SK-N-SH (cell line): ENCODE measurements at places on chromosomes 12 and 14.

GRCh38 chr12:90987101-90987500, 17.7 kb downstream of the EPYC start:
- no peak for DNase-seq

- DNase-seq: no peak
These were observed 187.5 kb downstream of the RBM19 start for GRCh38 chr12:113778432-113779132.

DNA sequence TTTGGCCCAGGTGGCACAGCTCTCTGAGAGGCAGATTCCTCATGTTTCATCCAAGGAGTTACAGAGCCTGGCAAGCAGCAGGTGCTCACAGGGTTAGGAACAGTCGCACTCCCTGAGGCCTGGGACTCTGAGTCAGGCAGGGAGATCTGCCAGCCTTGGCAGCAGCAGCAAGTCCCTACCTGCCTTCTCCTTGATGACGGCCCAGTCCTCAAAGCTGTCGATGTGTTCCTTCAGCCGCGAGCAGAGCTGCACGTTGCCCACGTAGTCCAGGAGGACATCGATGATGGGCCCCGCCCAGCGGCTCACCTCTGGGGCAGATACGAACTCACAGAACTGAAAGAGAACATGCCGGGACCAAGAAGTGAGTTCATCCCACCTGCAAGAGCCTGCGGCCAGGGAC, 10.4 kb downstream of the FAM181A start:
- no peak for DNase-seq

- no peak for DNase-seq
These were observed 146.2 kb downstream of the DPF3 start for GRCh38 chr14:72747652-72748051.

GRCh38 chr14:63134801-63135200, 69.4 kb upstream of the RHOJ start:
- peak; percentile 30 for DNase-seq

DNA sequence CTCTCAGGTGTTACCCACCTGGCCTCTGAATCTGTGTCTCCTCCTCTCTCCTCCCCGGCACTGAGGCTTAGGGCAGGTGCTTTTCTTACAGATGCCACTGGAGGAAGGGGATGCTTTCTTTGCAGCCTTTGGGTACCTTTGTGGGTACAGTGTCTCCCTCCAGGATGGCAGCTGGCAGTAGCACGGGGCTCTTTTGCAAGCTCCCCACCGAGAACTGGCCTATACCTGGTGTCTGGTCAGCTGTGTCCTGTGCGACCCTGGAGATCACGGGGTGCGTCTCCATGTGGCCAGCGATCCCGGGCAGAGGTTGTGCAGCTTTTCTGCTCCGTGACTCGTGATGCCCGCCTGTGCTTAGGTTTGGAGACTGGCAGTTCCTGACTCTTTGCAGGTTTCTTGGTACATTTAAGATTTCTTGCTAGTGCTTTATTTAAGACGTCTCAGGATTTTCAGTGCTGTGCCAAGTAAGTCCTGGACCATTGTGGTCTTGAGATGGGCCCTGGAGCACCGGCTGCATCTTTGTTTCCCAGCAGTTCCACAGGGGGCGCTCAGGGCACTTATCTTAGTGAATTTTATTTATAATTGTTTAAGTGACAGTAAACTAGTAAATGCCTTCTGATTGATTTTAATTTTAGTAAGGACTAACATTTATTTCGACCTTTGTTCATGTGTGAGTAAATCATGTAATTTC, 68.9 kb downstream of the DDX51 start:
- no peak for DNase-seq

- DNase-seq: peak; percentile 28
These were observed 364.8 kb downstream of the SNAPC1 start for GRCh38 chr14:62126879-62127478.

DNA sequence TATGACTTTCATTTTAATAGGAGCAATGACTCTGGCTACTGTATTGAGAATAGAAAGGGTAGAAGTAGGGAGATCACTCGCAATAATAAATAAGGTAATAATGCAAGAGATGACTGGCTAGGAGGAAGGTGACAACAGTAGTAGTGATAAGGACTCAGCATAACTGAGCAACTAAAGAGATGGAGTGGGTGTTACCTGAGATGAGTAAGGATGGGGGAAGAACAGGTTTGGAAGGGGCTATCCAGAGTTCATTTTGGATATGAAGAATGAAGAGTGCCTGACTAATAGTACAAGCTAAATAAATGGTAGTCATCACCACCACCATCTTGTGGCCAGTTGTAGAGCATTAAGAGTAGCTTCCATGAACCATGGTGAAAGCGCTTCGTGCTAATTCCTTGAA, 101.1 kb downstream of the RPS6KA5 start:
- no peak for DNase-seq

GRCh38 chr14:106690333-106690891, 1164.0 kb downstream of the TMEM121 start:
- no peak for DNase-seq

DNA sequence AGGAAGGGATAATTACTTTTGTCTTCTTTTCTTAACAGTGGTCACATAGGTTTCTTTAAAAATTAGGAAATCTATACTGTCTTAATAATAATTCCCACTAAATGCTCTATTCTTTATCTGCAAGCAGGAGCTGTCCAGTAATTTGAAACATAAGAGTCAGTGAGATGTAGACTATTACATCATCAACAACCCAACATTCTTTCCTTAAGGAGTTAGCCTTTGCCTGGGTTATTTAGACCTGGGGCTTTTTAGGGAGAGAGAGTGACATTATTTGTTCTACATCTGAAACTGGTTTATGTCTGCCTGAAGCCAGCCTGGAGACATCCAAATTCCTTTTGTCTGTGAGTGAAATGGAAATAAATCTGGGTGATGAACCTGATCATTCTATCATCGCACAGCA, 294.4 kb downstream of the TMTC2 start:
- no peak for DNase-seq

- no peak for DNase-seq
These were observed 2.6 kb downstream of the ARF6 start for GRCh38 chr14:49895480-49895879.

DNA sequence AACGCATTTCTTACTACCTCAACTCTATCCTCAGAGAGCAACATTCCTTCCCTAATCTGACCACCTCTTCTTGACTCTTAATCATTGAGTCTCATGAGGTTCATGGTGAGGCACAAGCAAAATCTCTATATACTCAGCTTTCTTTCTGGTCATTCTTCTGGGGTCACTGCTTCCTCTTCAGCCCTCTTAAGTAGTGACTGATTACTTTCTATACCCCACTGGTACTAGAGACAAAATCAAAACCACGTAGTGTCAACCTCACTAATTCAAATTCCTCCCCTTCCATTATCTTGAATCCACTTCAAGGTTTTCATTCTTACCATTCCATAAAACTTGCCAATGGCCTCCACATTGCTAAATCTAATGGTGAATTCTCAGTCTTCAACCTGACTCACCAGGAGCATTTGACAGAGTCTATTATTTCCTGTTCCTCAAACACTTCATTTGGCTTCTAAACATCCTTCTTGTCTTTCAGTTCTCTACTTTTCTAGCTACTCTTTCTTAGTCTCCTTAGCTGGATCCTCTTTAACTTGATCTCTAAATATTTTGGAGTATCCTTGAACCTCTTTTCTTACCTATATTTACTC, 6.8 kb downstream of the WDHD1 start:
- no peak for DNase-seq

- DNase-seq: no peak
These were observed 31.5 kb upstream of the BHLHE41 start for GRCh38 chr12:26156201-26156871.

GRCh38 chr12:52166672-52167071, 25.1 kb downstream of the KRT80 start:
- no peak for DNase-seq

DNA sequence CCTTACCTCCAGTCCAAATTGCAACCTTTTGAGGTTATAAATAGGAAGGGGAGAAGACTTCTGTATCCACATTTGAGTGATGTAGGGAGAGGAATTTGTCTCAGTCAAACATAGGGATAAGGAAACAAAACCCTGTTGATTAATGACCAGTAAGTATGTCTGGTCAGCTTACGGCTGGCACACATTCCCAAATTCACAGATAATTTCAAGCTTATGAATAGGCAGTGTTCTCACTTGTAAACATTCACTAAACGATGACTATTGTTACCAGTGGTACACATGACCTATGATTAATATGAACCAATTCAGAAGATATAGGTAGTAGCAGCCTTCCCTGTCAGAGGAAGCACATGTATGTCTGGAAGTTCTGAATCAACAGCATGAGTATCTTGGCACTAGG, 33.0 kb upstream of the SLC5A8 start:
- DNase-seq: no peak

DNA sequence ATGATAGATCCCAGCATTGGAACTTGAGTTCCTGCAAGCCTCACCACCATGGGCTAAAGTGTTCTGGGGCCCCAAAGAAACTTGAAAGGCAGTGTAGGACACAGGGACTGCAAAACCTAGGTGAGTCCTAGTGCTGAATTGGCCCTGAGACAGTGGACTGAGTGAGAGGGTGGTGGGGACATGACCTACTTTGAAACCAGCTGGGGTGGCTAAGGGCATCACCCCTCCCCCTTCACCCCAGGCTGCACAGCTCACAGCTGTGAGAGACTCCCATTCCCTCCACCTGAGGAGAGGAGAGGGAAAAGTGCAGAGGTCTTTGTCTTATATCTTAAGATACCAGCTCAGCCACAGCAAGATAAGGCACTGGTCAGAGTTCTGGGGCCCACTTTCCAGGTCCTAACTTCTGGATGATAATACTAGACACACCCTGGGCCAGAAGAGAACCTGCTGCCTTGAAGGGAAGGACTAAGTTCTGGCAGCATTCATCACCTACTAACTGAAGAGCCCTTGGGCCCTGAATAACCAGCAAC, 62.5 kb downstream of the MAPKAPK5 start:
- DNase-seq: no peak

DNA sequence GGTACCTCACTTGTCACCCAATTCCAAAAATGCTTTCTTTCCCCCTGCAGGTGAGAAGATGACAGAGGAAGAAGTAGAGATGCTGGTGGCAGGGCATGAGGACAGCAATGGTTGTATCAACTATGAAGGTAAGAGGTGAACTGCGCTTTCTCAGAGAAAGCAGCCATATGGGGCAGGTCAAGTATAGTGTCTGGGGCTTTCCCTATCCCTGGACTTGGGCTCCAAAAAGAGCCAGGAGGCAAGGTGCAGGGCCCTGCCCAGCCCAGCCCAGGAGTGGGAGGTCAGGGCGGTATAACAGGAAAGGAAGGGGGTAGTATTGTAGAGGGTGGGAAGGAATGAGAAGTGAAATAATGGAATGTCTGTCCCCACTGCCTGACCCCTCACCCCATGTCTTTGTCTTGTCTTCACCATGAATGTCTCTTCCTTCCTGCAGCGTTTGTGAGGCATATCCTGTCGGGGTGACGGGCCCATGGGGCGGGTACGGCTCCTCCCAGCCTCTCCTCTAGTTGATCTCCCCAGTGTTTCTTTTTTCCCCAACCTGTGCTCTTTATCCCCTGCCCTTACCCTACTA, 2.1 kb downstream of the MYL6 start:
- no peak for DNase-seq

DNA sequence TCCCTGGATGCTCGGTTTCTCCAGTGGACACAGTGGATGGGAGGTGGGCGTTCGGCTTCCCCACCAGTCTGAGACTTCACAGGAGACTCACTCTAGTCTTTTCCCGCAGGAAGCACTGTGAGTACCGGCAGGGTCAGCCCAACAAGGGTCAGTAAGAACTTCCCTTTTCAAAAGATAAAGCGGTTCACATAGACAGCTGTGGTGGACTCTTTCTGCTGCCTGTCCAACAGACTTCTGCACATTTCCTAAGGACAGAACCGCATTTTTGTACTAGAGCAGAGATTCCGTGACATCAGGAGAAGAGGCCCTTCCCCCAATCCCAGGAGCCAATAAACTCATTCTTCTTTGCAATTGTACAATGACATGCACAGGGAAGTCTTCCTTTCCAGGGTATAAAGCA, 10.4 kb downstream of the LTBR start:
- DNase-seq: no peak

- DNase-seq: no peak
These were observed 247.6 kb downstream of the RPAP3 start for GRCh38 chr12:47458279-47458678.

DNA sequence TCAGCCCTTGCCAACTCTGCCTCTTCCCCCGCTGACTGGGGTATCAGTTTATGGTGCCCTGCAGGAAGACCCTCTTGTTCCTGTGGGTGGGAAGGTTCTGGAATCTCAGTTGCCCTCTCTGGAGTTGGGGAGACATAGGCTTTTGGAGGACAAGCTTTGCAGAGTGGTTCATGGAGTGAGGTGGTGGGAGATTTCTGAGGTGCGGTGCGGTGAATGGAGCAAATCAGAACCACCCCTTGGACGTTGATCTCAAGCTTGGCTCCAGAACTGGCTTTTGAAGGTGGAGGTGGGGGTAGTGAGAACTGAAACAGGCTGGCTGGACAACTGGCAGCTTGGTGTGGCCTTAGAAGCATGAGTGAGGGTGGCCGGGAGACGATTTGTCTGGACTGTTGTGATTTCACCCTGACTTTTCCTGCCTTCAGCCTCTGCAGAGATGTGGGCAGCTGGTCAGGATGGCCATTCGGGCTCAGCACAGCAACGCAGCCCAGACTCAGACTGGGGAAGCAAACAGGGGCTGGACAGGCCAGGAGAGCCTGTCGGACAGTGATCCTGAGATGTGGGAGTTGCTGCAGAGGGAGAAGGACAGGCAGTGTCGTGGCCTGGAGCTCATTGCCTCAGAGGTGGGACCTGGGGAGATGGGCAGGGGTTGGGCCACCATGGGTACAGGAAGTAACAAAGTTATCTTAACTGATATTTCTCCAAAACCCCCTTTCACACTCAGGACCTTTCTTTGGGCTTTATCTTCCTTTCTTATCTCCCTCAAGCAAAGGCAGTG, 1.1 kb downstream of the SHMT2 start:
- no peak for DNase-seq

DNA sequence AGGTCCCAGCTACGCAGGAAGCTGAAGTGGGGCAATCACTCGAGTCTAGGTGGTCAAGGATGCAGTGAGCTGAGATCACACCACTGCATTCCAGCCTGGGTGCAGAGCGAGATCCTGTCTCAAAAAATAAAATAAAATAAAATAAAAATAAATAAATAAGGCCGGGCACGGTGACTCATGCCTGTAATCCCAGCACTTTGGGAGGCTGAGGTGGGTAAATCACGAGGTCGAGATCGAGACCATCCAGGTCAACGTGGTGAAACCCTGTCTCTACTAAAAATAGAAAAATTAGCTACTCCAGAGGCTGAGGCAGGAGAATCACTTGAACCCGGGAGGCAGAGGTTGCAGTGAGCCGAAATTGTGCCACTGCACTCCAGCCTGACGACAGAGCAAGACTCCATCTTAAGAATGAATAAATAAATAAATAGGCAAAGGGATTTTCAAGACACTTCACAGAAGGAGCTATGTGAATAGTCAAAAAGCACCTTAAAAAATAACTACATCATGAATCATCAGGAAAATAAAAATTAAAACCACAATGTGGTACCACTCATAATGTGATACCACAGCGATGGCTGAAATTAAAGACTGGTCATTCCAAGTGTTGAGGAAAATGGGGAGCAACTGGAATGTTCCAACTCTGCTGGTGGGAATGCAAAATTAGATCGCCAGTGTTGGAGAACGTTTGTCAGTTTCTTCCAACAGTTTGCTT, 92.9 kb upstream of the TBX3 start:
- no peak for DNase-seq

- DNase-seq: no peak
These were observed 21.9 kb upstream of the CDCA4 start for GRCh38 chr14:105042813-105043212.
